Left hindlimb (tissue), 1 donor: ENCODE measurements at places on chromosomes 3 and 15.
A peak's percentile ranks its signal among the peaks of the same experiment; 100 is the strongest.

DNA sequence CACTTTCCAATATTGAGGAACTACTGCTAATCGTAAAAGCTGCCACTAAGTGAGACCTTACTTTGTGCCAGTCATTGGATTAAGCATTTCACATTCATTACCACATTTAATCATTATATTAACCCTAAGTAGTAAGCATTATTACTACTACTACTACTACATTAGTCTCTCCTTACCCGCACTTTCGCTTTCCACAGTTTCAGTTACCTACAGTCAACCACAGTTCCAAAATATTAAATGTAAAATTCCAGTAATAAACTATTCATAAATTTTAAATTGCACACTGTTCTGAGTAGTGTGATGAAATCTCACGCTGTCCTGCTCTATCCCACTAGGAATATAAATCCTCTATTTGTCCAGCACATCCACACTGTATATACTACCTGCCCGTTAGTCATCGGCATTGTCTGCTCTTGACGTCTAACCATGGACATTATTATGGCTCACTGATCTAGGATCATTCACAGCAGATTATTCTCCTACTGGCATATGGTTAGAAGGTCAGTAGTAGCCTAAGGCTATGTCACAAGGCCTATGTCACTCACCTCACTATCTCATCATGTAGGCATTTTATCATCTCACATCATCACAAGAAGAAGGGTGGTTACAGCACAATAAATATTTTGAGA lies 121.1 kb downstream of the GSK3B start:
- no peak for DNase-seq

- DNase-seq, result no peak
Observed at GRCh38 chr3:177789500-177789899, 592.2 kb upstream of the TBL1XR1 start.

- no peak for DNase-seq
Observed at GRCh38 chr3:62558549-62559112, 185.3 kb upstream of the FEZF2 start.

- DNase-seq, result no peak
Observed at GRCh38 chr3:85950435-85950834, 991.6 kb downstream of the CADM2 start.

DNA sequence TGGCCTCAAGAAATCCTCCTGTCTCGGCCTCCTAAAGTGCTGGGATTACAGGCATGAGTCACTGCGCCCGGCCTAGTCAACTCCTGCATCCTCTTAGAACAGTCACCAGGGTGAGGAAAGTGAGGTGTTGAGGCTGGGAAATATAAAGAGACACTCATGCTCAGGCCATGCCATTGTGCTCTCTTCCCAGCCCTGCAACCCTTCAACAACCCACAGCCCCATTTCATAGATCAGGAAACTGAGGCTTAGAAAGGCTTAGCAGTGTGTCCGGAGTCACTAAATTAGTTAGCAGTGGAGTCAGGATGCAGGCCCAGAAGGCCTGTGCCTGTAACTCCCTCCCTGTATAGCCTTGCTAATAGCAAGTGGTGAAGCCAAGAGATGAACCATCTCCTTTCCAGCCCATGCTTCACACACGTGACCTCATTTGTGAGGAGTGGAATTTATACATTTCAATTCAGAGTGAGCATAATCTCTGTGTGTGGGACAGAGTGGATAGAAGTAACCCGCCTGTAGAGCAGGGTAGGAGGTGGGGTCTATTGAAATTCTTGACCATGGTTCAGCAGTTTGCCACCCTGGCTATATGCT lies 51.7 kb upstream of the USP3 start:
- DNase-seq, result no peak

- no peak for DNase-seq
Observed at GRCh38 chr3:57826952-57827723, 71.0 kb downstream of the SLMAP start.

DNA sequence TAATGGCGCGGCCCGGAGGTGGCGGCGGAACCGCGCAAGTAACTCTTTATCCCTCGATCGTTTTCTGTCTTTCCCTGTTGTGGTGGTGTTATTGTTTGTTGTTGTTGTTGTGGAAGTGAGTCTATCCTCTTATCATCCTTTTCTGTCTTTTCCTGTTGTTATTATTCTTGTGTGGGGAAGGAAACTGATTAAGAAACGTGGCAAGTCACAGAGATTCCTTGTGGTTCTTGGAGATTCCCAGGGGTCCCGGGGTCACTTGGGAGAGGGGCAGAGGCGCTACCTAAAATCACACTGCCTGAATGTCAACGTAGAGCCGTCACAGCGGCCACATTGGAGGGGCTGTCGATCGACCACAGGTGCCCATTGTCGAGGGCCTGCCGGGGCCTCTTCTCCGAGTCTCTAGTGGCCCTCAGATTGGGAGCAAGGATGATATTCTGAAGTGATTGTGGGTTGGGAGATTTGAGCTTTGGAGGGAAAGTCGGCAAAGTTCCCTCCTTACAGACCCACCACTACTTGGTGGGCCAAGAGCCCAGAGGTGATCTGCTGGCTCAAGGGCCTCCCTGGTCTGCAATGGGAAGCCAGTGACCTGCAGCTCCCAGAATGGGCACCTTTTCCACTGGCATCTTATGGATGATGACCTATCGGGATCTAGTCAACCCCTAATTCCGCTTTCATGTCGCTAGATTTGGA lies 790 bp downstream of the PARP14 start:
- no peak for DNase-seq

- no peak for DNase-seq
Observed at GRCh38 chr3:147615035-147615434, 205.9 kb downstream of the ZIC1 start.

DNA sequence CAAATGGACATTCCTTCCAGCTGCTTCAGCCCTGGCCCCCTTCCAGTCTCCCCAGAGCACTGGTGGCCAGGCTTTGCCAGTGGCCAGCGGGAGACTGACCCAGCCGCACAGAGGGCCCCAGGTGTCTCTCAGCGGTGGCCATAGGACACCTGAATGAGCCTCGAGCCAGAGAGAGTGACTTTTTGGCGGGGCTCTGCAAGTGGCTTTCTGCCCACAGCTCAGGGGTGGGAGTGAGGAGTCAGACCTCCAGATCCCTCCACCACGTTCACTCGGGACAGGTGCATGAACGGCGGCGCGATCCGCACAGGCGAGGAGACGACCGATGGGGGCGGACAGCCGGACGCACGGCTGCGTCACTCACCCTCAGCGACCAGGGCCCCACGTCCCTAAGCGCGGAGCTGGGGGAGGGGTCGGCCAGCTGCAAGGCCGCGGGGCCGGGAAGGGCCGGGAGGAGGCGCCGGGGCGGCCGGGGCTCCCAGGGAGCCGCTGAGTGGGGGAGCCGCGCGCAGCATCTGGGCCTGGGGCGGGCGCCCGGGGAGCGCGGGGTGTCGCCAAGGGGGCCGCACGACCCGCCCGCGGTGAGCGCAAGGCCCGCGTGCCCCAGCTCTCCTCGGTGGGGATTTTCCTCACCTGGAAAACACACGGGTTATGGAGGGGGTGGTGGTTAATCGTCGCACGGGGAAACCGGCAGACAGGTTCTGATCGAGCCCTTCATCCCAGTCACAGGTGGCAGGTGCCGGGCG lies 57.1 kb downstream of the BDH1 start:
- DNase-seq, result no peak

DNA sequence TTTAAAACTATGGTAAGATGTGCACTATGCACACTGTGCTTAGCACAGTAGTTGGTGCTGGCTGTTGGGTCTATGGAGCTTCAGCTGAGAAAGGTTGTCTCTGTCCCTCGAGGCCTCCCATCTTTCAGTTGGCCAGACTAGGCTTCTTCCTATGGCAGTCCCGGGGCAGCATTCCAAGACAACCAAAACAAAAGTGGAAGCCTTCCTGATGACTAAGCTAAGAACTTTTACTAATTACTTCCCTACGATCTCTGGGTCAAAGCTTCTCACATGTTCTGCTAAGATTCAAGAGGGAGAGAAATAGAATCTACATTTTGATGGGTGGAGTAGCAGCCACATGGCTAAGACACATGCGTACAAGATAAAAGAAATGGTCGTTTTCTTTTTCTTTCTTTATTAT lies 342.8 kb downstream of the TUSC7 start:
- no peak for DNase-seq

- DNase-seq, result no peak
Observed at GRCh38 chr15:99252326-99252725, 1.0 kb downstream of the LRRC28 start.

DNA sequence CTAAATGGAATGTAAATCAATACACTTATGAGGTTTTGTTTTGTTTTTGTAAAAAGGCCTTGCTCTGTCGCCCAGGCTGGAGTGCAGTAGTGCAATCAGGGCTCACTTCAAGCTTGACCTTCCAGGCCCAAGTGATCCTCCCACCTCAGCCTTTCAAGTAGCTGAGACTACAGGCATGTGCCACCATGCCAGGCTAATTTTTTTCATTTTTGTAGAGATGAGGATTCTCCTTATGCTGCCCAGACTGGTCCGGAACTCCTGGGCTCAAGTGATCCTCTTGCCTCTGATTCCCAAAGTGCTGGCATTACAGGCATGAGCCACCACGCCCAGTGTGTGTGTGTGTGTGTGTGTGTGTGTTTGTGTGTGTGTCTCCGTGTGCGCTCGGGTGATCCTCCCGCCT lies 1.3 kb upstream of the TRIP4 start:
- no peak for DNase-seq

DNA sequence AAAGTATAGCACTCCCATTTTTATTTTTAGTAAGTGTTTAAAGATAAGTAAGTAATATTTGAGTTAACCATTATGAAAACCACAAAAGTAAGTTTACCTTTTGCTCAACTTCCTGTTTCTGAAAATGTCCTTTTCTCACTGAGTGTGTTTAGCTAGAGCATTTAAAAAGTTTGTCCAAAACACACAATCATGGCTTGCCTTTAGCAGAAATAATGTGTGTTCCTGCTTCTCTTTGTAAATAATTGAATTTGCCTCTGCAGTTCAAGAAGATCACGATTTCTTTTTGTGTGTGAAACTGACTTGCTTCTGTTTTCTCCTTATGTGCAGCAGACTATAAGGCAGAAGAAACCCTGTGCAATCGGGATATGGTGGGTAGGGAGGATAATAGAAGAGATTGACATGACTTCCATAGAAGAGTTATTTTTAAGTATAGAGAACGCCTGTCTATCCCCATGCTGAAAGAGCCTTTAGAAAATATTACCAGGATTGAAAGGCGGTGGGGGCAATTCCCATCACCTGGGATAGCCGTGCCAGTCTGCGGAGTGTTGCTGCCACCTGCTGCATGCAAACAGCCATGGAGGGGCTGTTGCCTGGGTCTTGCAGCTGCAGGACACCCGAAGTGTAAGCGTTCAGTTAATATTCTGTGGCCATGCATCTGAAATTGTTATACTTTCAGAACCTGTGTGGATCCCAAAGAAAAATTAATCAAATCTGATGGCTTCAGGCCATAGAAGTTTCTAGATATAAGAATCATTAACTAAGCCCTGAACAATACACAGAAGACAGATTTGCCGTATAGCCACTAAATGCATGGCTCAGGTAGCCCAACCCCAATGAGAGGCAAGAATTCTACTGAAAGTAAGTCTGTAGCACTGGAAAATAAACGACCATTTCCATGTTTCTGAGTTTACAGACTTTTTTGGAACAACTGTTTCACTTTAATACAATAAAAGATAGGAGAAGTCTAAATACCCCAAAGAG lies 2.4 kb upstream of the CD96 start:
- peak; percentile 45 for DNase-seq

DNA sequence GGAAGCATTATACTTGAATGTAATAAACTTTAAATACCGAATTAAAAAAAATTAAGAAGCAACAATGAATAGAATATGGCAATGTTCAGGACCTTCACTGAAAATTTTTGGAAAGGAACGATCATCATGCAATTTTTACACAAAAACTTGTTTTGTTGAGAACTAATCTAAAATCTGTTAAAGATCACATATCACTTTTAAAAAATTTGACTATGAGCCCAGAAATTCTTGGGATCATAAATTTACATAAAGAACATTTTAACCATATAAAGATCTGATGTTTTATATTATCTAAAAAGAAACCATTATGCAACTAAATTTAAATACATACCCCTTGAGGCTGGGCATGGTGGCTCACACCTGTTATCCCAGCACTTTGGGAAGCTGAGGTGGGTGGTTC lies 76.2 kb upstream of the MELTF start:
- no peak for DNase-seq

- no peak for DNase-seq
Observed at GRCh38 chr3:15199493-15200105, 6.4 kb upstream of the CAPN7 start.

DNA sequence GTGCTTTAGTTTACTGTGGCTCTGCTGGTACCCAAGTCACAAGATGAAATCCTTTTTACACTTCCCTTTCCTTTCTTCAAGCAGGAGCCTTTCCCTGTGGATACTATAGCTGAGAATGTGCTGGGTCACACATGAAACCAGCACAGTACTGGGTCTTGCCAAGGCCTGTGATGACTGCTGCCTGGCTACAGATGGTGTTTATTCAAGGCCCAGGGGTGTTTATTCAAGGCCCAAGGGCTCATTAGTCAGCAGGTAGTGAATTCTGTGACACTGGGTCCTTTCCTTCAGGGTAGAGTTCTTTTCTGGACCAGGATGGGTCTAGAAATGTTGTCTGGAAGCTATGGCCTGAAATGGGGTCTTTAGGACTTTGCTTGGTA lies 99.4 kb downstream of the SH3GL3 start:
- no peak for DNase-seq

DNA sequence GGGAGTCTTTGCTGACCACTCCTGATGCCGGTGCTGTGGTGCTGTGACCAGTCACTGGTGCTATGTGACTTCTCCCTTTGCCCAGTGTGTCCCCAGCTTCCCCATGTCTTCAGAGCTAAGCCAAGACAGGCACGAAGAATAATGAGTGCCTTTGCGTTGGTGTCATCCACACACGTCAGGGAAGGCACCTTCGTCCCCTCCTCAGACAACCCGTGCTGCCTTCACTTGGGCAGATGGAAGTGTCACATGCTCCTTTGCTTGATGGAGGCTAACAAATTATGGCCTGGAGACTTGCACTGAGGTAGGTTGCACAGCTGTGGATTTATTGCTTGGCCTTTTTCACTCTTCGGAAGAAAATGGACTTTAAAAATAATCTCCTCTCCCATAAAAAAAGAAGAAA lies 291.8 kb downstream of the OCA2 start:
- no peak for DNase-seq

GRCh38 chr15:39785139-39785538 lies 2.5 kb upstream of the FSIP1 start:
- DNase-seq, result no peak

DNA sequence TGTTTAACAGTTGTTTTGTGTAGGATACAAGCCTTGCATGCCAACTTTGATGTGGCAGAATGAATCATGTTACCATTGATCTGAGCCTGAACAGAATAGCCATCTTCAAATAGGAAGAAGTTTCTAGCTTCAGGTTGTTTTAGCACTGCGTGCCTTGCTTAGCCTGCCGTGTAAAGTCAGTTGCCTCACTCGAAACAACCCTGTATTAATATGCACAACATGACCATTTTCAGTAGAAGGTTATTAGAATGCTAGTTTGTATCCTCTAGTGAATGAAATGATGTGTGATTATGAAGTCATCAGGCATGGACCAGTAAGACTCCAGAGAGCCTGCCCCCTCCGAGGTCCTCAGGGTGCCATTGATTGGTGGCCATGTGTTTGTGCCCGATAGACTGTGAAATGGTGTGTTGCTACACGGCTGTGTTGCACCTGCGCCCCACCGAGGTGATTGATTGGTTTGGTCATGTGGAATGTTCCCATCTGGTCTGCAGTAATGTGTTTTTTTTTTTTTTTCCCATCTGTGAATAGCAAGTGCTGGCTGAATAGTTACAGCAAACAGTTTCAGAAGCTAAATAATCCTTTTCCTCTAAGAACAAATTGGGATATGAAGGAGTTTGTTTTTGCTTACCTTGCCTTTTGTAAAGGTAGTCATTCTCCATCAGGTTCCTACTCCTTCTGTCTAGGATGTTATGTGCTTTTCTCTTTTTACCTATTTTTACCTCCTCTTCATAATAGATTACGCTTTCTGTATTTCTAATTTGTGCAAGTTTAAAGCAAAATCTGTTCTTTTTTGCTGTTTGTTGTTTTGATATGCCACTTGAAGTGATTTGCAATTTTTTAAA lies 214.9 kb downstream of the TCF12 start:
- no peak for DNase-seq
